ENCODE measurements at places on chromosomes 1 and 21.

GRCh38 chr1:241389400-241389799 lies 32.4 kb upstream of the RGS7 start:
- no peak for DNase-seq

GRCh38 chr1:86339906-86340305 lies 56.2 kb downstream of the ODF2L start:
- DNase-seq: no peak

- DNase-seq: no peak
These were observed 30.9 kb upstream of the RBM15 start for GRCh38 chr1:110308247-110308646.

DNA sequence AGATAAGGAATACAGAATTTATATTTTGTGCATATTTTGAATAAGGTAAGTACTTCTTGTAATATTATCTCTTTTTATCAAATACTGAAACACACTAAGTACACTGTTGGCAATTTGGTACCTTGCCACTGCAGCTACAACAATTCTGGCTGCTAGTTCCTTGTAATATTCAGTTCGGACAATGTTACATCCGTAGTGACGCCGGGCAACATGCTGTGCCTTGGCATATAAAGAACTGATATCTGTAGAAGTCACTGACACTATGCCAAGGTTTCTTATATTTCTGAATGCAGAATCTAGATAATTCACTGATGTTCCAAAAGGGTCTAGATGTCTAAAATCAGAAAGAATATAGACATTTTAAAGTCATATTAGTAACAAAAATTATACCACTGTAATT lies 17.5 kb downstream of the TRMT1L start:
- no peak for DNase-seq

All from CD4-positive, alpha-beta T cell treated with Interleukin-6 at 100 ng/mL for 8 hours (primary cell).